ENCODE measurements at places on chromosomes 13 and 19. TPM values are rescaled to one million over a fixed set of nuclear protein-coding genes. Genes with fewer than 3 reads are reported as not detected.
A peak's percentile ranks its signal among the peaks of the same experiment; 100 is the strongest.

DNA sequence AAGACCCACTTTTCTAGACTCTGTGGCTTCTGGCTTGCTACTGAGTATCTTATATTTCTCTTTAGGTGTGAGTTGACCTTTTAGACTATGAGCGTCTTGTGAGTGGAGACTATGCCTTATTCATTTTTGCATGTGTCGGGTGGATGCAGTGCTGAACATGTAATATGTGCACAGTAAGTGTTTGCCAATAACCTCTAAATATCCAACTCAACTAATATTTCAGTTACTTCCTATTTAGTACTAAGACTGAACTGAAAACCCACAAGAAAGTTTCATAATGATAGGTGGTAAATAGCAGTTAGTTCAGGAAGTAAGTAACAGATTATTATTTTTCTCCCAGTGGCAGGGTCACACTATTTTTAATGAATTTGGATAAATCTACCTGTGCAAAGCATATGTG, 269.3 kb downstream of the KCNRG start:
- no peak overlapping the region for H3K27ac ChIP-seq
- peaks cover 6% of the 10 kb centered on the region for H3K27me3 ChIP-seq
- no peaks in the 10 kb centered on the region for H3K4me1 ChIP-seq

The DIAPH3 gene
- 4.5 TPM for total RNA-seq

GRCh38 chr19:19653597-19654147, 9.8 kb downstream of the ATP13A1 start:
- no peak overlapping the region for H3K4me3 ChIP-seq
- no peak overlapping the region for H3K27ac ChIP-seq
- no peak for DNase-seq
- H3K4me1 ChIP-seq: no peaks in the 10 kb centered on the region
- H3K36me3 ChIP-seq: peaks cover 41% of the 10 kb centered on the region

- no peak overlapping the region for H3K27ac ChIP-seq
- H3K4me3 ChIP-seq: no peak overlapping the region
- H3K36me3 ChIP-seq: no peaks in the 10 kb centered on the region
- H3K4me1 ChIP-seq: no peaks in the 10 kb centered on the region
- no peaks in the 10 kb centered on the region for H3K27me3 ChIP-seq
Observed at GRCh38 chr13:45101327-45102018, 18.8 kb upstream of the GTF2F2 start.

DNA sequence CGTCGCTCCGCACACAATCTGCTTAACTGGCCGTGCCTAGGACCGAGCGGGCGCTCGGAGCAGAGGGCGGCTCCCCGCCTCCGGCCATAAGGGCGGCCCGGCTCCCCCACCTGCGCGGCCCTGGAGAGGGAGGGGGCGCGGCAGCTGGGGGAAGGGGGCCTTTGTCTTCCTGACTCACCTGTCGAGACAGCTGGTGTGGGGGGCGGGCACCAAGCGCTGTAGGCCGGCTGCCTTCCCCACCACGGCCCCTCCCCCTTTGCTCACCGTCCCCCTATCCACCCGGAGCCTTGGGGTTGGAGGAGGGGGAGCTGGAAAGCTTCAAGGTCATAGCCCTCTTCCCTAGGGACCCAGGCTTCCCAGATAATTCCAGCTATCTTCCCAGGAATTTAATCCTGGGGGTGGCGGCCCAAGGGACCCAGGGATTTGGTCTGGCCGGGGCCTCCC, 1.2 kb downstream of the VASP start:
- peaks cover 19% of the 10 kb centered on the region for H3K27me3 ChIP-seq
- peak overlapping the region; percentile 100 for H3K4me3 ChIP-seq
- peak overlapping the region; percentile 64 for H3K27ac ChIP-seq
- H3K4me1 ChIP-seq: peaks cover 33% of the 10 kb centered on the region
- DNase-seq: peak; percentile 70
- H3K36me3 ChIP-seq: peaks cover 17% of the 10 kb centered on the region

The CEACAM19 gene
- total RNA-seq: 3.7 TPM

DNA sequence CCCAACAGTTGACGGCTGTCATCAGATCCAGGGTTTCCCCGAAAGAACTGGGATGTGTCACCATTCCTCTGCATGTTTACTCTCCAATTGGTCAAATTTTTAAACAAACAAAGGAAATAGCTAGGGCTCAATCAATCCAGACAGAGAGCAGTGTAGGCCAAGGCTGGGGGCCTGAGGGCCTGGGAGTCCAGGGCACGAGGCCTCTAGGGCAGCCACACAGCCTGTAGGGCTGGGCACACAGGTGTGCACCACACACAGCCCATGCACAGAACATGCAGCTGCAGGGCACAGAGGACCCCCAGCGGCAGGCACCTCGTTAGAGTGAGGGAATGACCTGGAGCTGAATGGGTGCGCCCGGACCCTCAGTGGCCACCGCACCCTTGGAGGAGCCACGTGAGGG, 9.5 kb downstream of the MIER2 start:
- peaks cover 6% of the 10 kb centered on the region for H3K27me3 ChIP-seq
- no peak overlapping the region for H3K4me3 ChIP-seq
- no peak overlapping the region for H3K27ac ChIP-seq

Data from endothelial cell (in vitro differentiated cells).